A549 (cell line): ENCODE measurements at places on chromosomes 12 and 14.

DNA sequence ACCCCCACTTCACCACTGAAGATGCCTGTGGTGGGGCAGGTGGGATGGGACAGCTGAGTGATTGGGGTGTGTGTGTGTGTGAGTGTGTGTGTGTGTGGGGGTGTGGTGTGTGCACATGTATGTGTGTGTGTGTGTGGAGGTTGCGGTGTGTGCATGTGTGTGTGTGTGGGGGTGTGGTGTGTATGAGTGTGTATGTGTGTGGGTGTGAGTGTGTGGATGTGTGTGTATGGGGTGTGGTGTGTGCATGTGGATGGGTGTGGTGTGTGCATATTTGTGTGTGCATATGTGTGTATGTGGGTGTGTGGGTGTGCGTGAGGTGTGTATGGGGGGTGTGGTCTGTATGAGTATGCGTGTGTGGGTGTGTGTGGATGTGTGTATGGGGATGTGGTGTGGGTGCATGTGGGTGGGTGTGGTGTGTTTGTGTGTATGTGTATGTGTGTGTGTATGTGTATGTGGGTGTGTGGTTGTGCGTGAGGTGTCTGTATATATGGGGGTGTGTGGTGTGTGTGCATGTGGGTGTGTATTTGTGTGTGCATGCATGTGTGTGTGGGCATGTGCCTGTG lies 61.6 kb downstream of the PLEKHG3 start:
- no peak for DNase-seq

DNA sequence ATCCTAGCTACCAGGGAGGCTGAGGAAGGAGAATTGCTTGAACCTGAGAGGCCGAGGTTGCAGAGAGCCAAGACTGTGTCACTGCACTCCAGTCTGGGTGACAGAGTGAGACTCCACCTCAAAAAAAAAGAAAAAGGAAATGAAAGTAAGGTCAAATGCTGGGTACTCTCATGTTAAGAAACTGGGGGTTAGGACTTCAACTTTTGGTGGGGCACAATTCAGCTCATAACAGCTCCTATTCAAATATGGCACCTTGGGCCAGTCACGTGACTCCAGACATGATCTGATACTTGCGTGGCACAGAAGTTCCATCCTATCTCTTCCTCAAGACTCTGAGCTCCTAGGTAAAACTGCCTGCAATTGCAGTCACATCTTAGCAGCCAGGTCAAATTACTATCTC lies 142.7 kb downstream of the EGLN3 start:
- DNase-seq, result no peak

- DNase-seq, result no peak
Measured at GRCh38 chr12:45284096-45284901, 68.4 kb downstream of the ANO6 start.

DNA sequence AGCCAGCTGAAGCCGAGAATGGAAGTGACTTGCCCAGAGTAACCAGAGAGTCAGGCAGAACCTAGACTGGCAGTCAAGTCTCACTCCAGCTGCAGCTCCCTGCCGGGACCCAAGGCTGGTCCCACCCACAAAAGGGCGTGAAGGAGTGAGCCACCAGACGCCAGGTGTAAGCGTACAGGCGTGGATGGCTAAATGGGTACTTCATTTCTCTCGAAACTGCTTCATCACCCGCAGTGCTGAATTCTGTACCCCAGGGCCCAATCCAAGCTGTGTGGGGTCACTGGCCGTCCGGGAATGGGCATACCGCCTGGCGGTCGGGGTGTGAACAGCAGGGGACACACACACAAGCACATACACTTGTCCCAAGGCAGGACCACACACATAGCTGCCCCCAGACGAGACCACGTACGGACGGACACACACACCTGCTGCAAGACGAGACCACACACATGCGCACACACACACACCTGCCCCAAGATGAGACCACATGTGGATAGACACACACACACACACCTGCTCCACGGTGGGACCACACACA lies 34.8 kb downstream of the DEGS2 start:
- no peak for DNase-seq

DNA sequence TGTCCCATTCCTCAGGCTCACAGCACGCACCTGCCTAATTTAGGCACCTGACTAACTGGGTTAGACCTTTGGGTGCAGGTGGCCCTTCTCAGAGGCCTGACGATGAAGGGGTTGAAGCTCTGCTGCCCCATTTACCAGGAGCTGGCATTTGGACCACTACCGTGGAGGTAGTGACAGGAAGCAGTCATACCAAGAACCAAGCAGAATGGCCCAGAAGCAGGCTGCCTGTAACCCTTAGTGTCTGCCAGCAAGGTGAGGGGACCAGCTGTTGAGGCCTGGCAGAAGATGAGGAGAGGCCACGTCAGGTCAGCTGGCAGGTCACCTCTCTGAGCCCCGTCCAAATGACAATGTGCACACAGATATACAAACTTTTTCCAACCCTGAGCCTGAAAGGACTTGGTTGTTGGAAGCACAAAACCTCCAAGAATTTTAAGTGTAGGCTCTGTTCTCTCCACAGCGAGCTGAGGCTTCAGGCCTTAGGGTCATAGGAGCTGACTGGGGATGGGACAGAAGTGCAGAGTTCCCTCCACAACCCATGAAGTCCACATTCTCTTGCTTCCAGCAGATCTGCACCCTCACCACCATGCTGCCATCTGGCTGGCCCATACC lies 23.1 kb downstream of the VASH1 start:
- no peak for DNase-seq

DNA sequence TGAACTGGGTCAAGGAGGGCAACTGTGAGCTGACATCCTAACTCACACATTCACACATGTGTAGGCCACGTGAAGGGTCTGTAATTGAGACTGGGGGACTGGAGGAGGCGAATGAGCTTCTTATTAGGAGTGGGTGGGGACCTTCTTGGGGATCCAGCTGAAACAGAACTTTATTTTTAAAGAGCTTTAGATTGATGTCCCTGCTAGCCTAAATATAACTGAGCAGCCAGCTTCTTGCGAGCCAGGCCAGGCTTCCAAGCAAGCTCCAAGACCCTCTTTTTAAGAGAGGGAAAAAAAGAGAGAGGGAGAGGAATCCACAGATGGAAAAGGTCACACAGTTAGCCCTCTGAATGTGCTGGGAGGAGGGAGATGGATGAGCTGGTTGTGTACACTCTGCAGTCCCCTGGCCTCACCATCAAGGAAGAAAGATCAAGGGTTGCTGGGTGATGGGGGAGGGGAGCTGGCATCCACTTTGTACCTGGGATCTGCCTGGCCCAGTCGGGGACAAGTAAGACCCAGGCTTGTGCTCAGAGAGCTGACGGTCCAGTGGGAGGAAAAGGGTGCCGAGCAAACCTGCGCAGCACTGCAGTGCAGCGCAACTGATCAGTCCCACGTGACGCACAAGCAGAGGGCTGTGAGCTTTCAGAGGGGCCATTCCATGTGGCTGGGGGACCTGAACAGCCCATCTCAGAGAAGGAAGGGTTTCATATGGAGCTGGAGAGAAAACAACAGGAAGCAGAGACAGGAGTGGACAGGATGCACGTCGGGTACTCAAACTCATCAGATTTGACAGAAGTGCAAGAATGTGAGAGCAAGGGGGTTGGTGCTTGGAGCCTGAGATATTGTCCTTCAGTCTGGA lies 154.5 kb downstream of the ZFP36L1 start:
- DNase-seq, result no peak

GRCh38 chr12:82787016-82787415 lies 100.3 kb downstream of the TMTC2 start:
- no peak for DNase-seq

DNA sequence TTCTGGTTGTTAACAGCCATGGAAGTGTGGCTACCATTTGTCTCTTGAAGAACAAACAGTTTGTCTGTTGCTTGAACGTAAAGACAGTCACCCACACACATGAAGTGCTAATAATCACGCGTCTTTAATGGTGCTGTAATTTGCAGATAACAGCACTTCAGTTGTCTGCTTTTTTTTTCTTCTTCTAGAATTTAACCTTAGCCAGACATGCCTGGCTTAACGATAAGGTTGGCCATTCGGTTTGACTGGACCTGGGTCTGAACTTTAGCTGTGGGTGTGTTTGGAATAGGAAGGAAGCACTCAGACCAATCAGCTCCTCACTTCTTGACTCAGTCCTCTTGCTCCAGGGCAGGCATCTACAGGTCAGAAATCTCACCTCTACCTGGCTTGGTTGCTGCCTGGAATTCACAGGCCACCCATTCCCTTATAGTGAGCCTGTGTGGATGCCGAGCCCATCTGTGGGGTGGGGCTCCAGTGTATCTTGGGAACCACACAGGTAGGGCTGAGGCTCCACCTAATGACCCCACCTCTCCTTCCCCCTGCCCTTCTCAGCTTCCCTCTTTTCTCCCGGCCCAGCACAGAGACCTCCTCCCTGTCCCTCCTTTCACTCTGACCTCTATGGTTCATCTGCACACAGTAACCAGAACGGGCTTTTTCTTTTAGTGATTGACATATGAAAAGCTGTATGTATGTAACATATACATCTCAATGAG lies 246.4 kb upstream of the PWP1 start:
- no peak for DNase-seq
